ENCODE measurements at places on chromosomes 16 and 17.

DNA sequence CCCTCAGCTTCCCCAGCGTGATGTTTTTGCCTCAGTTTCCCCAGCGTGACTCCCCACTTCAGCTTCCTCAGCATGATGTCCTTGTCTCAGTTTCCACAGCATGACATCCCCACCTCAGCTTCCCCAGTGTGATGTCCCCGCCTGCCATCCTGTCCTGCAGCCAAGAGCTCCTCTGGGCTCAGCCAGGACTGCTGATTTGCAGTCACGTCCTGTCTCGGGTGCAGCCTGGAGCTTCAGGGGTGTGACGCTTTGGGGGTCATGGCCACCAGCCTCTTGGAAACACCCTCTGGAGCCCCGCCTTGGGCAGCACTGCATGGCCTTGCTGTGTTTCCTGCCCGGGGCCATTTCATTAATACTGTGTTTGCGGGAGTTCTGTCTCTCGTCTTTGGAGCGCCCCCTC, 16.5 kb upstream of the NUDT16L1 start:
- peaks cover 3% of the 10 kb centered on the region for H3K4me1 ChIP-seq

DNA sequence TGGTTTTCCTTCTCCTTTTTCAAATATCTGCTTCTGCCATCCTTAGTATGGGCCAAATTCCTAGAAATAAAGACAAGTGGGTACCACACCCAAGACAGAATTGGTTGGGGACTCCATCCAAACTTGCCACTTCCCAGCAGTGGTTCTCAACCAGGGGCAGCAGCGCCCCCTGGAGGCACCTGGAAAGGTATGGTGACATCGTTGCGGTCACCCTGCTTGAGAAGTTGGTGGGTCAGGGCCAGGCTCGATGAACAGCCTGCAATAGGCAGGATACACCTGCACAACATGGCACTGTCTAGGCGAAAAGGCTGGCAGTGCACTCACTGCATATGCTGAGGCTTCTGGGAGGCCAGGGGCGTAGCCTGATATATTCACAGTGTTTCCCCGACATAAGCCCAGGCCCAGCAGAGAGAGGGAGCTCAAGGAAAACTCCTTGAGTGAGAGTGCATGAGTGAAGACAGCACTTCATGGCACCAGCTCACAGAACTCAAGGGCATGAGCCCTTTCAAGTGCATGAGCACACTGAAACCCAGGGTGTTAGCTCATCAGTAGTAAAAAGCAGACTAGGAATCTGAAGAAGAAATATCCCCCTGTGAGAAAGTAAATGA, 57.7 kb downstream of the CMC2 start:
- peak; percentile 82 for DNase-seq
- no peaks in the 10 kb centered on the region for H3K36me3 ChIP-seq
- H3K4me1 ChIP-seq: no peaks in the 10 kb centered on the region
- H3K4me3 ChIP-seq: no peak overlapping the region

DNA sequence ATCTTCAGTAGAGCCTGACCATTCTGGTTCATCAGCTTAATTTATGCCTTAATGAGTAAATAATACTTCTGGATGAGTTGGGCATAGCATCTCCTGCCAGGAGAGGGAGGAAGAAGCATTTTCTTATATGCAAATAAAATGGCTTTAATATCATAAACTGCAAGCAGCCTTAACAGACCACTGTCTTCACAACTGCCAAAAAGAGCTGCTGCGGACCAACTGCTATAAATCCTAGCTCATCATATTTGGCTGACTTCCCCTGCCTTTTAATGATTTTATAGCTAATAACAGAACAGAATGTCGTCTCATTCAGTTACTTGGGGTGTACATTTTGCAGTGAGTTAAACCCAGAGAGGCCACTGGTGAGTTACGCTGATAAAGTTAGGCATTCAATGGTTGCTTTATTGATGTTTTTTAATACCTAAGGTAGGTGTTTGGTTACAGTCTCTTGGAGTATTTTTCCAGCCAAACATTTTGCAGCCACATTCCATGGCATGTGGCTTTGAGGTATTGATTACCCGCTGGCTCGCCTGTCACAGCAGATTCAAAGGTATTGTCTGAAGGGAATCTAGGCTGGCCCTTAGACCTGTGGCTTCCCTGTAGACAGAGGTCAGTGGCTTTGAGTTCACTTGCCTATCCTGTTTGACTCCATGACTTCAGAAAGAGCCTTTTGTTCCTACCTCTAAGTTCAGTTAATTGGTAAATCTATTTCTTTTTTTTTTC, 16.4 kb downstream of the FAM20A start:
- DNase-seq: no peak
- H3K4me1 ChIP-seq: 0 out of 2 replicates have a peak, but pooled peaks cover 2% of the 10 kb centered on the region
- H3K36me3 ChIP-seq: peaks cover 9% of the 10 kb centered on the region
- no peaks in the 10 kb centered on the region for H3K27me3 ChIP-seq
- no peak overlapping the region for H3K4me3 ChIP-seq
- H3K27ac ChIP-seq: no peak overlapping the region

DNA sequence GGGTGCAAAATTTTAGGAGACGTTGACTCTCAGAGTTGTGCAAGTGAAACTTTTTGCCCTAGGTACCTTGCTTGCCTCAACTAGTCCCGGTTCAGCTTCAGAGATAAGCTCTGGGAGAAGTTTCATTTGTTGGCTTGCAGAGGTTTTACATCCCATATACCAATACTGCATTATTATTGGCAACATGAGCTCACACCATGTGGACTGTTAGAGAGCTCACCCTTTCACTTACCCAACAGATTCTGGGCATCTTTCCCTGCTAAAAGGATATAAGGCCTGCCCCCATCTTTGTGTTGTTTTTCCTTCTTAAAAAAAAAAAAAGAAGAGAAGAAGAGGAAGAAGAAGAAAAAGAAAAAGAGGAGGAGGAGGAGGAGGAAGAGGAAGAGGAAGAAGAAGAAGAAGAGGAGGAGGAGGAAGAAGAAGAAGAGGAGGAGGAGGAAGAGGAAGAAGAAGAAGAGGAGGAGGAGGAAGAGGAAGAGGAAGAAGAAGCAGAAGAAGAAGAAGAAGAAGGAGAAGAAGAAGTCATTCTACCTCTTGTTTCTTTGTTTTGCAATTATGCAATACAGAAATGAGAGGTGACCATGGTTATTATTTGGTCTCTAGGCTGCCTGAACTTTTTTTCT, 292.6 kb upstream of the IRX3 start:
- H3K4me1 ChIP-seq: peaks cover 24% of the 10 kb centered on the region
- DNase-seq: no peak
- H3K4me3 ChIP-seq: no peak overlapping the region
- H3K27me3 ChIP-seq: peaks cover 14% of the 10 kb centered on the region

GRCh38 chr16:86955136-86955855, 361.9 kb downstream of the C16orf95 start:
- no peak overlapping the region for H3K27ac ChIP-seq
- peaks cover 4% of the 10 kb centered on the region for H3K36me3 ChIP-seq
- 0 out of 2 replicates have a peak, but pooled peaks cover 6% of the 10 kb centered on the region for H3K4me1 ChIP-seq
- no peaks in the 10 kb centered on the region for H3K27me3 ChIP-seq

DNA sequence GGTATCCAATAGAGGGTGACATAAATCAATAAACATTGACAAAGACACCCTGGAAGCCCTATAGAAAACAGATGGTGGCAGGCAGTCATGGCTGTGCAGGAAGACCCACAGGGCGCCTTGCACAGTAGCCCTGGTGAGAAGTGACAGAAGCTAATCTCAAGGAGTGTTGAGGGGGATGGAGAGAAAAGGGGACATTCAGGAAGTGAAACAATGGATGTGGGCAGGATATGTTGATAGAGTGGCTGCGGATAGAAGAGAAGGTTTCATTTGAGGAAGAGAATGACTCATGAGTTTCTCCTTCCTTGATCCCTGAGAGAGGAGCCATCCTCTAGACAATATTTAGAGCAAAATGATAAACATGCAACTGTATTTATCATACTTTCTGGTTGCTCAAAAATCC, 468.8 kb upstream of the HSBP1 start:
- no peak overlapping the region for H3K4me3 ChIP-seq
- H3K27me3 ChIP-seq: no peaks in the 10 kb centered on the region
- peaks cover 18% of the 10 kb centered on the region for H3K4me1 ChIP-seq
- no peaks in the 10 kb centered on the region for H3K36me3 ChIP-seq
- H3K27ac ChIP-seq: no peak overlapping the region

DNA sequence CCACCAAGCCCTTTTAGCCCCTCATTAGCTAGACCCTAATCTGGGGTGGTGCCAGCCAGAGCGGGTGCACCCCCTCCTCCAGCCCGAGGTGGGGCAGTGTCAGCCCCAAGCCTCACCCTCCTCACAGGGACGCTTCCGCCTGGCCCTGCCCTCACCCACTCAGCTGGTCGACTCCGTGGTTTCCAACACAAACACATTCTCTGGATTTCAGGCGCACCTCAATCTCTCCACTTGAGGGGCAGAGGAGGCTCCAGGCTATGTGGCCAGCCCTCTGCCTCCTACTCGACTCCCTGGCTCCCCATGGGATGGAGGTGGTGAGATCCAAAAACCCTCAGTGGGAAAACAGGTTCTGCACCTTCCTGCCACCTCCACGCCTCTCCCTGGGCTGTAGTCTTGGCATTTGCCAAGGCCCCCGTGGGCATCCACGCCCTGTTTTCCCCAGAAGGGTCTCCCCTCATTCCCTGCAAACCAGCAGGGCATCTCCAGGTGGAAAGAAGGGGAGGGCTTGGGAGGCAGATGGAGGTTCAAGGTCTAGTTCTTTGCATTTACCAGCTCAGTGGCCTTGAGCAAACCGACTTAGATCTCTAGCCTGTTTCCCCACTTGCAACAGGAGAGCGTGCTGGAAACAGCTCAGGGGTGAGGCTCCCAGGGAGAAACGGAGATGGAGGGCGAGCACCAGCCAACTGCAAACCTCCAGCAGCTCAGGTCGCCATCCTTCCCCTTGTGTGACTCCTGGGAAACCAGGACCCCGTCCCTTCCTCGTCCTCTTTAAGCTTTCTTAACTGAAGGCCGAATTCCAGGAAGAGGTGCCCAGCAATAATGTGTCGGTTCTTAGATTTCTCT, 1.7 kb downstream of the EMP2 start:
- peaks cover 10% of the 10 kb centered on the region for H3K27me3 ChIP-seq
- H3K36me3 ChIP-seq: no peaks in the 10 kb centered on the region
- H3K4me3 ChIP-seq: no peak overlapping the region
- H3K4me1 ChIP-seq: peaks cover 56% of the 10 kb centered on the region
- H3K27ac ChIP-seq: no peak overlapping the region

GRCh38 chr17:3639981-3640596, 3.5 kb downstream of the CTNS start:
- no peak for DNase-seq

DNA sequence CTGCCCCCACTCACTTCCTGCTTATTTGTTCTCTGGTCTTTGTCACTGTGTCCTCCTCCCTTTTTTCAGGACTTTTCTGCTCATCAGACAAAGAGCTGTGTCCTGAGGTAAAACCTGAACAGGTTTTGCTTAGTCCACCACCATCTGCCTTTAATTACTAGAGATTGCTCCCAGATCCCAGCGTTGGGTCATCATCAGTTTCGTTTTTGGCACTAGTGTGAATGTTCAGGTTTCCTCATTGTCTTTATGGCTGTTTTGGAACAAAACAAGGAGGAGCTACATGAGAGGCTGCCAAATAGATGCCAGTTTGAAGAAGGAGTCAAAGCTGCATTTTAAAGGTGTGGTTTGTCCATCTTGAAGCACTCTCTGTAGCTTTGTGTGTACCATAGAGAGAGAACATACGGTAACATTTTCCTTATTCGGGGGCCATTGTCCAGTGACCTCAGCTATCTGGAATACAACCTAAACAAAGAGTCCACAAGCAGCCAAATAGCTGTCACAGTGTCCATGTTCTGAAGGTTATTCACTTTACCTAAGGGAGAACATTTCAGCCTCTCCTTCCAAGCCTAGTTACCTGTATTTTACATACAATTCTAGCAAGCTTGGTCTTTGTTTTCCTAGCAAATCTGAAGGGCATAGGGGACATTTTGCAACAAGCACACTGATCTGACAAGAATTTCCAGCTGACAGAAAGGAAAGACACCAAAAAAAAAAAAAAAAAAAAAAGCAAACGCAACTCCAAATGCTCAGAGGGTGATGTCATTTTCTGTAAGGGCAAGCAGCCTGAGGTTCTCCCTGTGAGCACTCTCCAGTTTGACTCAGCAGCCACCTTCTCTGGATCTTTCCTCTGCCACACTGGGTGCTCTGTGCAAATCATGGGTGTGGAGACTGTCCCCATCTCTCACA, 196.1 kb downstream of the NTN1 start:
- H3K4me1 ChIP-seq: peaks cover 20% of the 10 kb centered on the region
- H3K27me3 ChIP-seq: no peaks in the 10 kb centered on the region
- no peak overlapping the region for H3K27ac ChIP-seq
- H3K36me3 ChIP-seq: peaks cover 19% of the 10 kb centered on the region
- no peak for DNase-seq
